Central memory CD8-positive, alpha-beta T cell (primary cell): ENCODE measurements at places on chromosomes 16 and 17.

GRCh38 chr16:67248401-67249177, at the start of gene SLC9A5:
Gene SLC9A5, plus strand, starts transcription at chr16:67248979. Its CDS starts 36 bp downstream, at chr16:67249015.
- peaks cover 41% of the 10 kb centered on the region for H3K4me1 ChIP-seq
- peaks cover 4% of the 10 kb centered on the region for H3K36me3 ChIP-seq

- H3K4me3 ChIP-seq = no peak overlapping the region
- no peak for DNase-seq
- H3K4me1 ChIP-seq = peaks cover 16% of the 10 kb centered on the region
These were observed 1.7 kb upstream of the COL1A1 start for GRCh38 chr17:50203086-50203485.

DNA sequence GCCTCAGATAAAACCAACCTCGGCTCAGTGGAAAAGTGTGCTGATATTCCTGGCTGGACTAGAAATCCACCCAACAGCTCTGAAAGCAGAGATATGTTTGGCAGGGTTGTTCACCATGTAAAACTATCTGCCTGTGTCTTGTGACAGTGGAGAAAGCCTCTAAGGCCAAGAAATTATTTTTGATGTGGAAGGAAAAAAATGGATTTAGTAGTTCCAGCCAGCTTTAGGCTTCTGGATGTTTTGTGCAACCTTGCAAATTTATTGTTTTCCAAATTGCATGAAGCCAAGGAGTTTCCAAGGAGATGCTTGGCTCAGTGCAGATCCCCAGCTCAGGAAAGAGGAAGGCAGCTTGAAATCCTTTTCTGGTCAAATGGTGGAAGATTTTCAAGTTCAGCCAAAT, 31.6 kb downstream of the TEKT5 start:
- no peaks in the 10 kb centered on the region for H3K36me3 ChIP-seq
- H3K27me3 ChIP-seq = peaks cover 65% of the 10 kb centered on the region
- H3K4me1 ChIP-seq = no peaks in the 10 kb centered on the region
- no peak overlapping the region for H3K27ac ChIP-seq

DNA sequence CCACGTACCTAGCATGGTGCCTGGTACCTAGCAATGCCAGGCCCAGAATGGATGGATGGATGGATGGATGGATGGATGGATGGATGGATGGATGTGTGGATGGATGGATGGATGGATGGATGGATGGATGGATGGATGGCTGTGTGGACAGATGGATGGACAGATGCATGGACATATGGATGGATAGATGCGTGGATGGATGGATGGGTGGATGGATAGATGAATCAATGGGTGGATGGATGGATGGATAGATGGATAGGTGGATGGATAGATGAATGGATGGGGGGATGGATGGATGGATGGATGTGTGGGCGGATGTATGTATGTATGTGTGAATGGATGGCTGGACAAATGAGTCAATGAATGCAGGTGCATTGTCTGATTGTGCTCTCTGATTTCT, 12.6 kb downstream of the GPR139 start:
- no peak overlapping the region for H3K27ac ChIP-seq
- DNase-seq = no peak
- no peaks in the 10 kb centered on the region for H3K4me1 ChIP-seq
- no peaks in the 10 kb centered on the region for H3K36me3 ChIP-seq

- no peak overlapping the region for H3K27ac ChIP-seq
- no peaks in the 10 kb centered on the region for H3K4me1 ChIP-seq
- no peak overlapping the region for H3K4me3 ChIP-seq
These were observed 63.0 kb downstream of the MAF start for GRCh38 chr16:79537584-79537983.

DNA sequence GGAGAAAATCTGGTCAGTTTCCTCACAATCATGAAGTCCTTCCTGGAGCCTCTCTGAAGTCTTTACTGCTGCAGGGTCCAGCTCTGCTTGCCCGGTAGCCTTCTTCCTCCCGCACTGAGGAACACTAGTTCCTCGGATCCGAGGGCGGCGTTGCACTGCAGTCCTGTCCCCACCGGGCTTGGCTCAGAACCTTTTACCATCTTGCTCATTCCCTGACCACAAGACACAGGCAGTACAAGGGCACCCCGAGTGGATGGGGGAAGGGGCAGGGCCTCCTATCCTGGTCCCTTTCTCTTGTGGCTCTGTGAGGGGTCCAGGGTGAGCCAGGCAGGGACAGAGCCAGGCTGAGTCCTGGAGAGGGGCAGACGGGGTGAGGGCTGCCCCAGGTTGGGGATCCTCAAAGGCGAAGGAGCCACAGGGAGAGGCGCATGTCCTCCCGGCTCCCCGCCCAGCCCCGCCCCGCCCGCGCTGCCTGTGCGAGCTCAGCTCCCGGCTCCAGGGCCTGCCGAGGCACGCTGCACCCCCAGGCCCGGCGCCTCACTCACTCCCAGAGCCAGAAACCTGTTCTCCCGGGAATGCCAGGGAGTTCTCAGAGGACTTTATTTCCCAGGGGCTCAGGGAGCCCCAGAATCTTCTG, 1.5 kb downstream of the FOXN1 start:
- H3K36me3 ChIP-seq = no peaks in the 10 kb centered on the region
- H3K4me3 ChIP-seq = no peak overlapping the region
- H3K4me1 ChIP-seq = no peaks in the 10 kb centered on the region
- DNase-seq = no peak
- H3K27ac ChIP-seq = no peak overlapping the region

- H3K4me3 ChIP-seq = no peak overlapping the region
- H3K27ac ChIP-seq = no peak overlapping the region
- no peaks in the 10 kb centered on the region for H3K36me3 ChIP-seq
- peaks cover 62% of the 10 kb centered on the region for H3K27me3 ChIP-seq
These were observed 443.0 kb upstream of the CCL2 start for GRCh38 chr17:33811984-33812577.

- H3K27me3 ChIP-seq = no peaks in the 10 kb centered on the region
- no peak for DNase-seq
- no peak overlapping the region for H3K27ac ChIP-seq
These were observed 398.5 kb downstream of the ZFHX3 start for GRCh38 chr16:72649254-72649944.
